ENCODE measurements at places on chromosomes 2 and 18. TPM values are rescaled to one million over a fixed set of nuclear protein-coding genes. Genes with fewer than 3 reads are reported as not detected.

- DNase-seq: no peak
Observed at GRCh38 chr2:168147830-168148794, 99.3 kb downstream of the STK39 start.

DNA sequence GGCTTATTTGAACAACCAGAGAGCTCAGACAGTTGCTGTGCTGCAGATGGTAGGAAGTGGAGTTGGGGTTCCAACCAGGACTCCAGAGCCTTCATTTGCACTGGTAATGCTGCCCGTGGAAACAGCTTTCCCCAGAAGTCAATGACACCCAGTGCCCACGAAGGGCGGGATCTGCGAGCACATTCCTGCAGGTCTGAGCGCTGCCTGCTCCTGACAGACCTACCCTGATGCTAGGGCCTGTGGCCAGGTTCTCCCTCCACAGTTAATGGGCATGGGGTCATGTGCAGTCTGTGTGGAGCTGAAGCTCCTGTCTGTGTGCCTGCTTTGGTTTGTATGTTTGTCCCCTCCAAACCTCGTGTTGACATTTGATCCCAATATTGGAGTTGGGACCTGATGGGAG, 299.0 kb upstream of the HS6ST1 start:
- DNase-seq: peak; percentile 4

The SPHKAP gene
- total RNA-seq: 0.71 TPM

The PROC gene
- total RNA-seq: not detected

DNA sequence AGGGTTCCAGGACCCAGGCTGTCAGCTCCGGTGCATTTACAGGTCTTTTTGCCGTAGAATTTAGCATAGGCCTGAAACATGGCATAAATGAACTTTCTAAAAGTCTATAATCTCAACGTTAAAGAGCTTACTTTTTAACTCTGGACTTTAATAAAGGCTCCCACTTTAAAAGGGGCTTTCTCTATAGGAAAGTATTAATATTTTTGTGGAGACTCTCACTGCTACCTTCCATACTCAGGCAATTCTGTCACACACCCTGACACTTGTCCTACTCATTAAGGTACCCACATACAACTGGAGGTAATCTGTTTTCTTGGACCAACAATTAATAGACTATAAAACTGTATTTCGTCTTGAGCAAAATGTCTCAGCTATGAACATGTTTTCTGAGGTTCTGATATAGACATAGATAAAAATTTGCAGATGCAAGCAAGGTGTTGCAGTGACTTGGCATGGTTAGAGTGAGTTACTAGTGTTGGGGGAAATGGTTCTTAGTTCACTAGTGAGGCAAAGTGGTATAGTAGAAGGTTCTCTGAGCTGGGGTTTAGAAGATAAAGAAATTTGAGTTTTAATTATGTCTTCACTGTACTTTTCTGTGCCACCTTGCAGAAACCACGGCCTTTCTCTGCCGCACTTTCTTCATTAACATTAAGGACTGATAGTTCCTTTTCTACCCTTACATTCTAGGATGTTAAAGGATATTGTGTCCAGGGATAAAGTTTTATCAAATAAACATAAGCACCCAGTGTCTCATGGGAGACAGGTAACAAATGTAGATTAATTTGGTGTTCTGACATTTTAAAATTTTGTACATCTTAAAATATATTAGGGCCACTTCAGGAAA, 10.8 kb upstream of the NR4A2 start:
- no peak for DNase-seq

DNA sequence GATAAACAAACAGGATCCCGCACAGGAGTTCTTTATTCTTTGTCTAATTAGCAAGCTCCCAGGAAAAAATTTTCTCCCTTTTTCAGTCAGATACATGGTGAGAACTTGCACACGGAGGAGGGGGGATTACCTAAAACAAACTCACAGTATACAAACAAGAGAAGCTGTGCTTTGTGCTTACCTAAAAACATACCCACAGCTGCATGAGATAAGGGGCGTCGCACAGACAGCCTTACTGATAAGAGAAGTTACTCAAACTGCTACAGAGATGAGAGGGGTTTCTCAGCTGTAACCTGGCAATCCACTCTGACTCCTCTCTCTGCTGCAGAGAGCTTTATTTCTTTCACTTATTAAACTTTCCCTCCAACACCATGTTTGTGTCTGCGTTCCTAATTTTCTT, 32.9 kb upstream of the ST3GAL5 start:
- DNase-seq: no peak

GRCh38 chr2:43472527-43473194, 123.2 kb downstream of the THADA start:
- DNase-seq: no peak

DNA sequence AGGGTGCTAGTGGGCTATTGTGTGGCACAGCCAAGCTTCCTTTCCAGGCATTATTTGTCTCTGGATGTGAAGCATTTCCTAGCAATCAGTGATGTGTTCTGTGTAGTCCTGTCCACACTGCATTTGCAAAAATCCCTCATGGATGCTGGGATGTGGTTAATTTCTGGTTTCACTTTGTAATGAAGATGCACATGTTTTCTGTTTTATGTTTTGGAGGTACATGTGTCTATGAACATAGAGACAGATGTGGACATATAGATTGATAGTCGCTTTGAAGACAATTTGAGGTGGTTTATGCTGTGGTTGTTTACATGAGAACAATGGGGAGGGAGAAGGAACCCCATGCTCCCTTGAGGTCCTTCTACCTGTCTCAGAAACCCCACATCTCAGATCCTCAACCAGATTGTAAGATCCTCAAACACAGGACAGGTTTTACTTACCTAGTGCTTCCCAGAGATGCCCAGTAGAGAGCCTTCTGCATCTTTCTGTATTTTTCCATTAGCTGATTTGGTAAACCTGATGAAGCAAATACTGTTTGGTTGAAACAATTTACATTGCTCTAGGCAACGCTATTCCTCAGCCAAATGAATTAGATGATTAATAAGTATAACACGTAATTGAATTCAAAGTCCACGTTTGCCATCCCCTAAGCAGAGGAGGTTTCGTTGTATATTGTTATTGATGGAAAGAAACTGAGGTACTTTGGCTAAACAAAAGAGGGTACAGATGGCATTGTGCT, 204.4 kb downstream of the SPP2 start:
- no peak for DNase-seq

DNA sequence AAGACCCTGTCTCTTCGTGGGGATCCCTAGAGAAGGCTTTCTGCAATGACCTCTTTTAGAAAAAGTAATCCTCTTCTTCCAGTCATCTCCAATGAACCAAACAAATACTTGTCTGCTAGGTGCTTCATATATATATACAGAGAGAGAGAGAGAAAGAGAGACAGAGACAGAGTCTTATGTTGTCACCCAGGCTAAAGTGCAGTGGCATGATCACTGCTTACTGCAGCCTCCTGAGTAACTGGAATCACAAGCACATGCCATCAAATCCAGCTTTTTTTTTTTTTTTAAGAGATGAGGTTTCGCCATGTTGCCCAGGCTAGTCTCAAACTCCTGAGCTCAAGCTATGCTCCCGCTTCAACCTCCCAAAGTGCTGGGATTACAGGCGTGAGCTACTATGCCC, 18.6 kb upstream of the PKDCC start:
- no peak for DNase-seq

The BMP10 gene
- total RNA-seq: not detected

DNA sequence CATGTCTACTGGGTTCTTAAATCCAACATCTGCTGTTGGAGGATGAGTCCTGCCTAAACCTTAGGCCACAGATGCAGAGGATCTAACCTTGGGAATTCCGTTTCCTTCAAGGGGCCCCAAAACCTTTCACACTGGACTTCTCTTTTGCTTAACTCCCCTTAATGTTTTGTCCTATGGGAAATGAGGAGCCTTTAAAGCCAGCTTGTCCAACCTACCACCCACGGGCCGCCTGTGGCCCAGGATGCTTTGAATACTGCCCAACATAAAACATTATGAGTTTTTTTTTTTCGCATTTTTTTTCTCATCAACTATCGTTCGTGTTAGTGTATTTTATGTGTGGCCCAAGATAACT, 157.2 kb upstream of the SLC1A4 start:
- DNase-seq: no peak

- DNase-seq: no peak
Observed at GRCh38 chr2:168136392-168136977, 110.9 kb downstream of the STK39 start.

DNA sequence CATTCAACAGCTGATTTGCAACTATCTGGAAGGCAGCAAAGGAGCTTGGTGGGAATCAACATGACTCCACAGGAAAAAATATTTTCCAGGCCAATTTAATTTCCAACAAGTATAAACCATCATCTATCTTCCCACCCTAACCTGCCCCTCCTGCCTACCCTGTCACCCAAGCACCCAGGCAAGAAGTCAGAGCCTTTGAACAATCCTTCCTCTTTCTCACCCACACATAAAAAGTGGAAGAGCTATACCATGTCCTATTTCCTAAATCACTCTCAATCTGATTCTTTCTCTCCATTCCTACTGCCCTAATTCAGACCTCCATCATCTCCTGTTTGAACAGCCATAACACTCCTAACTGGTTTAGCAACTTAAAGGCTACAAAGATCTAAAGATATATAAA, 12.7 kb downstream of the SPIRE1 start:
- no peak for DNase-seq

All from glutamatergic neuron (in vitro differentiated cells).